ENCODE measurements at places on chromosomes 6 and 20.

DNA sequence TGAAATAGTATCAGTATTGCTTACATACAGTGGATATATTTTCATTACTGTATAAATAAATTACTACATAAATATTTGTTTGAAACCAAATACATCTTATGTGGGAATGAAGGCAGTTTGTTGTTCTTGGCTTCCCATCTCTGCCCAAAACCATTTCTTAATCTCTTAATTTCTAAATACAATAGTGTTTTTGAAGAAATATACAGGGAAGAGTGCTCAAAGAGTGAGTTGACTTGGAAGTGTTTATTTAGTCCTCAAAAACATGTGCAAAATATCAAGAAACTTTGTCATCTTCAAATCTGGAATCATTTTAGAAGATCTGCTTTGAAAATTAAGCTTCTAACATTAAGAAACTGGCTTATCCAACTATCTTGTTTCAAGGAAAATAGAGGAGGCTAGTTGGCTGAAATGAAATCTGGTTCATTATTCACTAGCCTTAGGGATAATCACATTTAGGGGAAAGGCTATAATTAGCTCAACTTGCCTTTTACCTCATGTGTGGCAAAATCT is 259.8 kb upstream of the FLRT3 start:
- no peak for DNase-seq

- DNase-seq = peak; percentile 94
Observed at GRCh38 chr6:43768983-43769525, 957 bp upstream of the VEGFA start.

GRCh38 chr20:60872224-60872623 is 379.8 kb upstream of the CDH4 start:
- DNase-seq = no peak

- DNase-seq = no peak
Observed at GRCh38 chr6:110642711-110643110, 166.3 kb upstream of the SLC22A16 start.

- no peak for DNase-seq
Observed at GRCh38 chr6:80234401-80234800, 127.9 kb downstream of the BCKDHB start.
